ENCODE measurements at places on chromosomes 4 and X. TPM values are rescaled to one million over a fixed set of nuclear protein-coding genes. Genes with fewer than 3 reads are reported as not detected.

The PDGFC gene
- total RNA-seq, result 8.2 TPM

The HPSE gene
- total RNA-seq, result 1.3 TPM

The DUX4 gene
- total RNA-seq, result not detected

The KIT gene
- 13.9 TPM for total RNA-seq

The CHRNA9 gene
- total RNA-seq, result not detected

The ADH5 gene
- total RNA-seq, result 78.5 TPM

The RAB41 gene
- total RNA-seq, result not detected

The MAGEA10 gene
- not detected for total RNA-seq

The TLR7 gene
- not detected for total RNA-seq

The FAM47E gene
- total RNA-seq, result 0.18 TPM

The GYPE gene
- total RNA-seq, result not detected

The PITX2 gene
- total RNA-seq, result not detected

The MAGEC2 gene
- not detected for total RNA-seq

The NAA11 gene
- total RNA-seq, result not detected

The ASMT gene
- total RNA-seq, result not detected

The TCP11X2 gene
- not detected for total RNA-seq

The RHOXF1 gene
- not detected for total RNA-seq

The GYG2 gene
- under 0.01 TPM for total RNA-seq

The MAGEA1 gene
- not detected for total RNA-seq

The ZNF157 gene
- total RNA-seq, result not detected

The MTMR8 gene
- not detected for total RNA-seq

The CT45A6 gene
- total RNA-seq, result not detected

The AGTR2 gene
- total RNA-seq, result not detected

The SATL1 gene
- total RNA-seq, result not detected

The SSX4 gene
- total RNA-seq, result not detected

The MSL3 gene
- 51.1 TPM for total RNA-seq

The FHIP1A gene
- under 0.01 TPM for total RNA-seq

The GAGE12E gene
- not detected for total RNA-seq

The HPF1 gene
- total RNA-seq, result 16.7 TPM

The GUCY1B1 gene
- 2.2 TPM for total RNA-seq

The AMTN gene
- 0.09 TPM for total RNA-seq

The XKRX gene
- 0.54 TPM for total RNA-seq

The GAGE12H gene
- total RNA-seq, result not detected

The BRS3 gene
- total RNA-seq, result not detected

The SASH3 gene
- total RNA-seq, result not detected

The GLOD5 gene
- total RNA-seq, result not detected

The F11 gene
- not detected for total RNA-seq

The IQCM gene
- total RNA-seq, result not detected

The GSX2 gene
- total RNA-seq, result not detected

The VCX gene
- not detected for total RNA-seq

The MAGED4B gene
- 46.1 TPM for total RNA-seq

The ATP1B4 gene
- not detected for total RNA-seq

The TNIP2 gene
- total RNA-seq, result 88.4 TPM

The CENPI gene
- 9.5 TPM for total RNA-seq

The OTC gene
- total RNA-seq, result not detected

The TNIP3 gene
- 0.94 TPM for total RNA-seq

The DLG3 gene
- 2.2 TPM for total RNA-seq

The LDOC1 gene
- 3.5 TPM for total RNA-seq

The PRR32 gene
- not detected for total RNA-seq

The ADGRG4 gene
- not detected for total RNA-seq

The IGSF1 gene
- total RNA-seq, result under 0.01 TPM

The CAPN6 gene
- not detected for total RNA-seq

Data from endothelial cell of coronary artery (primary cell).